ENCODE measurements at places on chromosomes 6 and 20.

DNA sequence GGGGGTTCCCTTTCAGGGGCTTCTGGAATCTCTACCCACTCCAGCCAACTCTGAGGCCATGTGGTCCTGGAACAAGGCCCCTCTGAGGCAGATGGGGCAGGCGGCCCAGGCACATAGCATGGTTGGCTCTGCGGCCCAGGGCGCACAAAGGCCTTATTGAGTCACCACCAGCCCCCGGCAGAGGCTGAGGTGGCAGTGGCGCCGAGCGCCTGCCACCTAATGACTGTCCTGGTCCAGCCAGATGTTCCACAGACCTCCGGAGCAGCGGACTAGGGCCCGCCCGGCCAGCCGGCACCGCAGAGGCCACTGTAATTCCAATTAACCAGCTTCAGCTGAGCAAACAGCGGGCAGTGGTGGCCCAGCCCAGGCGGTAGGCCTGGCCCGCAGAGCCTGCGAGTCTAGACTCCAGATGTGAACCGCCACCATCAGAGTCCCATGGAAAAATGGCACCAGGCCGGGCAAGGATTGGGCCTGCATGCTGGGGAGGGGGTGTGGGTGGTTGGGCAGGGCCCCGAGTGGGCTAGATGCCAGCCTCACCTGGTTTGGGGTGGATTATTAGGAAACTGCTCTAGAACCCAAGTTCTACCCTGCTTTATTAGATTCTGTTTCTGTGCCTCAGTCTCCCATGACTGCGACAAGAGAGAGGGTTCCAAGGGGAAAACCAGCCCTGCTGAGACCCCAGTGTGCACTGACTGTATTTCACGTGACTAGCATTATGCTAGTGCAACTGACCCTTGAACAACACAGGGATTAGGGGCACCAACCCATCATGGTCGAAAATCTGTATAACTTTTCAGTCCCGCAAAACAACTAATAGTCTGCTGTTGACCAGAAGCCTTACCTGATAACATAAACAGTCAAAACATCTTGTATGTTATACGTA, 34.1 kb upstream of the ID1 start:
- no peak for DNase-seq

GRCh38 chr20:16844406-16844805, 96.2 kb downstream of the OTOR start:
- DNase-seq: no peak

DNA sequence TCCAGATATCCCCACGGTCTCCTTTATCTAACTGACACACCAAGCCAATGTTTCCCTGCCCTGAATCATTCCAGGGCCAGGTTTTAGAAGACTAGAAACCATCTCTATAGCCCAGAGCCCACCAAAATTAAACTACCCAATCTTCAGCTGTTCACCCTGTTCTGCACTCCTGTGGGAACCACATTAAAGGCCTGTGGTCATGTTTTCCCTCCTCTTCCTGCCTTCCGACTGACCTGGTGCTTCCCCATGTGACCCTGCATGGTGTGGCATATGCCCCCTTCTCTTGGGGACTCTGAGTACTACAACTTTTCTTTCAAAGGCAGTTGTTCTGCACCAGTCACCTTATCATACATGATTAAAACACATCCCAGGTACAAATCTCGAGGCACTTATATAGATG, 155.0 kb downstream of the TMEM200A start:
- DNase-seq: no peak

DNA sequence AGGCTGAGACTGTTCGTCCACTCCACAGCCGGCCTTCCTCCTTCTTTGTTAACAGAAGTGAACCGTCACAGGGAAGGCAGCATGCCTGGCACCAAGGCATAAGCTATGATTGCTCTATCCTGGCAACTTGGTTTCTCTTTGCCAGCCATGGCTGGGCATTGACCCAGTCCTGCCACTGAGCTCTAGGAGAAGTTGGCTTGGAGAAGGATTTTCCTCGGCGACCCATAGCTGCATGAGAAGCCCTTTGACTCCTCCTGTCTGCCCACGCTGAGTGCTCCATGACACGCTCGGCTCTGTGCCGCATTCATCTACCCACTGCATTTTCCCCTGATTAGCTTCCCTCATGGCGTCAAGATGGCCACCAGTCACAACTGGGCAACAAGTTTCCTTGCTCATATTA, 111.8 kb upstream of the EXOC2 start:
- no peak for DNase-seq

DNA sequence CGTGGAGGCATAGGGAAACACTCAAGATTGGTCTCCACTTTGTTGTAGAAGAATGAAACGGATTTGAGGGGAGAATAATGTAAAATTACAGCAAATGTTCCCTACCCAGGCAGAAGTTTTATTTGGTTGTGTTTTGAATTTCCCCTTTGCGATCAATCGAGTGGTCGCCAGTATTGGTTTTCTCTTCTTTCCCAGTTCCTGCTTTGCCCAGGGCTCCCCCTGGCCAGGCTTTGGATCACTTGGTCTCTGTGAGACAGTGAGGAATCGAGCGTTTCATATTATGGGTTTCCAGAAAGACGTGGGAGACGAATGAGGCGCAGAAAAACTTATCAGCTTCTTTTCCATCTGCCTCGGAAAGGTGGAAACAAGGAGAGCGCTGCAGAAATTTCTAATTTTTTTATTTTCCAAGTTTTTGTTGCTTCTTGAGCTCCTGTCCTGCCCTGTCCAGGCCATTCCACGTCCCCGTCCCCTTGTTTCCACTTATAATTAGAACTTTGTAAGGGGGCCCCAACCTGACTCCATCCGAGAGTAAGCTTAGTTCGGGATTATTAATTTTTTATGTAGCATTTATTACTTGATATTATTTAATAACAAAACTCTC, 7.5 kb upstream of the TBX18 start:
- DNase-seq: no peak

DNA sequence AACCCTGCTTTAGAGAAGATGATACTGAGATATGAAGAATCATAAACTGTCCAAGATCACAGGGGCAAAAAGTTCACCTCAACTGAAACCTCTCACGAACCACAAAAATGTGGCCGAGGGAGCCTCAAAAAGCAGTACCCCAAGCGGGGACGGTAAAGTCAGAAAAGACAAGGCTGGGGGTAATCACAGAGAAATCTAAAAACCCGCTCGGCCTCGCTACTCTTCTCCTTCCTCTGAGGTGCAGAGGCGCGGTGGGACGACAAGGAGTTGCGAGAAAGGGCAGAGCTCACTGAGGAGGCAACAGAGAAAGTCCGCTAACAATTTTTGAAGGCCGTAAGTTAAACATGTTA, 356 bp upstream of the IRAK1BP1 start:
- no peak for DNase-seq

GRCh38 chr20:2102585-2103460, 1.2 kb downstream of the STK35 start:
- peak; percentile 79 for DNase-seq

GRCh38 chr20:62780696-62781095, 15.6 kb upstream of the MRGBP start:
- no peak for DNase-seq

GRCh38 chr6:6123803-6124202, 117.1 kb upstream of the NRN1 start:
- no peak for DNase-seq

DNA sequence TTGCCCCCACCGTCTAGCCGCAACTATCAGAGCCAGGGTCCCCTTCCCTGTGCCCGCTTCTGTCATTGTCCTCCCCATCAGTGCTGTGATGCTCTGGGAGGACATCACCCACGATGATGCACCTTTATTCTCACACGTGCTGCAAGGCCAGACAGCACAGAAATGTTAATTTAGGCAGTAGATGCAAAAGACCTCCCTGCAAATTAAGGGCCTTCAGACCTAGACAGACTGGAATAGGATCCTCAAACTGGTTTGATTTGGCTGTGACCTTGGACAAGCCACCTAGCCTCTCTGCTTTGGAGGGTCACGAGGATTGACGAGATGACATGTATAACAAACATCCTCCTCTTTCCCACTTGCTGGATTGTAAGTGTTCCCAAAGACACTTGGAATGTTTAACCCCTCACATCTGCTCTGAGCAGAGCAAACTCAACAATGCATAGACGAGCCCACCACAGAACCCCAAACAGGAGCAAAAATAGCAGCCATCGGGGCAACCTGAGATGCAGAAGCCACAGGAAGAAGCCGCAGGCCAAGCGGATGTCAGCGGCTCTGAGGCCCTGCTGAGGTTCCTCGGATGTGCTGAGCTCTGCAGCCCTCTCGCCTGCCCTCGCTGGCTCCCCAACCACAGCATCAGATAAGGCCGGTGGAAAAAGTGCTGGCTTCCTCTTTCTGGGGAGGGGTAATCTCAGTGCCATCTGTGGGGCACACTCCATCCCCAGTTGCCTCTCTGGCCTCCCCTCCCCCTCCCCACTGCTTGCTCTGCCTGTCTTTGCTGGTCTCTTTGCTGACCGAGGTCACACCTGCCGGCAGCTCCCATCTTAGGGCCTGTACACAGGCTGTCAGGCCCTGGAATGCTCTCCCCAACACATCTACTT, 35.3 kb downstream of the TOX2 start:
- DNase-seq: peak; percentile 55

DNA sequence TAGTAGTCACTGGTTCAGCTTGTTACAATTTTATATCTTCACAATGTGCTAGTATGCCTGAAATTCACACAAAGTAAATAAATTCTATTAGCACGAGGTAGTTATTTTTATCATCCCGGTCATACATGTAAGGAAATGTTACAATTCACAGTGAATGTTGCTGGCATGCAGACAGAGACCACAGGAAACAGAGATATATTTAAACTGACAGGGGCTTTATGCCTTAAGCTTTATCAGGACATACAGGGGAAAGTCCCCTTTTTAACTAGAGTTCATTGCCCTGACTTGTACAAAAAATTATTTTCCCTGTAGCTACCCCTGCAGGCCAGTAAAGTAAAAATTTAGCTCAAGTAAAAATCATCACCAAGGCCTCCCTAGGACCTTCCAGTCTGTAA, 712.0 kb upstream of the NRSN1 start:
- DNase-seq: no peak

GRCh38 chr6:52390361-52390727, 28.4 kb downstream of the PAQR8 start:
- DNase-seq: no peak

DNA sequence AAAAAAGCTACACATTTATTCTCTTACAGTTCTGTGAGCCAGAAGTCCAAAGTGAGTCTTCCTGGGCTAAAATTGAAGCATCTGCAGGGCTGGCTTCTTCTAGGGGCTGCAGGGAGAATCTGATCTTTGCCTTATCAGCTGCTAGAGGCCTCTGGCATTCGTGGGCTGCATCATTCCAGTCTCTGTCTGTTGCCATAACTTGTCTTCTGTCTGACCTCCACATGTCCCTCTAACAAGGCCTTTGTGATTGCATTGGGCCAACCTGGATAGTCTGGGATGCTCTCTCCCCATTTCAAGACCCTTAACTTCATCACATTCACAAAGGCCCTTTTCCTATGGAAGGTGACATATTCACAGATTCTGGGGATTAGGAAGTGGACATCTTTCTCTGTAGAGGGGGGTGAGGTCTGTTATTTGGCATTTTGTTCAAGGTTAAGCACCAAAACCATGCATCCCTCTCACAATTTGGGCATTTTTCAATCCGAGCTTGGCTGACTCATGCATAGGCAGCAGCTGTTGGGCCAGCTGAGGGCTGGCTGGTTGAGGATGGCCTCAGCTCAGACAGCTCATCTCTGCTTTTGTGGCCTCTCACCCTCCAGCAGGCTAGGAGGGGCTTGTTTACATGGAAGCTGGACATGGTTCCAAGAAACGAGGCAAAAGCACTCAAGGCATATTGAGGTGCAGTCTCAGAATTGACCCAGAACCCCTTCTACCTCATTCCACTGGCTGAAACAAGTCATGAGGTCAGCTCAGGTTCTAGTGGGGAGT, 116.1 kb upstream of the NXT1 start:
- no peak for DNase-seq

DNA sequence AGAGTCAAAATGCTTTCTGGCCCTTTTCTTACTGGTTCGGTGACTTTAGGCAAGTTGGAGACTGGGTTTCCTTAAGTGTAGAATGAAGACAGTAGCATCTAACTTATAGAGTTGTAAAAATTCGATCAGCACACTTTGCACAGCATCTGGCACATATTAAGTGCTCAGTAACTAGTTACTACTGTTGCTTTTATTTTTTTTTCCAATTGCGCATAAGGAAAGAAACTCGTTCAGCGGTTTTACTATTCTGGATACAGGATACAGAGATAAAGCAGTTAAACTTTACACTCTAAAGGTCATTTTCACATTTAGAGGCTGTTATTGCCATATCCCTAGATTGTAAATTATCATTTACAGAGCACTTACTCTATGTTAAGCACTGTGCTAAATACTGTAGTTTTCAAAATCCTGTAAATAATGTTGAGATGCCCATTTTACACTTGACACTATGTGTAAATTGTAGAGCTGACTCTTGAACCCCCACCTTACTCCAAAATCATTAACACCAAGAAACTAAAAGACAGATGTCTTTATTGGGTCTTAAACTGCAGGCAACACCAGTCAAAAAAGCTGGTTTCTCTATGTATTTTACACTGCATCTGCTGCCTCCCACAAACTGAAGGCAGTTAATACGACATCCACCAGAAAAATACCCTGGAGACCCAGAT, 886 bp downstream of the ROMO1 start:
- no peak for DNase-seq

- DNase-seq: no peak
These were observed 954.7 kb upstream of the MAN1A1 start for GRCh38 chr6:120304223-120304622.

- DNase-seq: no peak
These were observed 157.8 kb upstream of the PREP start for GRCh38 chr6:105560611-105561066.

DNA sequence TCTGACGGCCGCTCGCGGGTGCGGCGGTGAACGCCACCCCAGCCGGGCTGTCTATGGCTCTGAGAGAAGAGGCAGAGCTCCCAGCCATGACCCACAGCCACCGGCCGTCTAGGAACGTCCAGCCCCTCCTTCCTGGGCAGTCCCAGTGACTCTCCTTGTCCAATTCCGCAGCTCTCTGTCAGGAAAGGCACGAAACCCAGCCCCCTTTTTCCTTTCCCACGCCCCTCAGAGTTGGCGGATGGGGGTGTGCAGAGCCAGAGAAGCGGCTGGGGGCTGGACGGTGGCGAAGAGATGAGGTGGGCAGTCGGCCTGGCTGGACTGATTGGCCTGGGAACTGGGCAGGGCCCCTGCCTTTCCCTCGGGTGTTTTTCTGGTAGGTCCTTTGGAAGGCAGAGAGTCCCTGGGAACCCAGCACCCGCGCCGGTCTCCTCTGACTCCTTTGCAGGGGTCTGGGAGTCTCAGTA, 1.5 kb downstream of the EBF4 start:
- DNase-seq: no peak

GRCh38 chr6:129598244-129599187, 111.5 kb downstream of the ARHGAP18 start:
- DNase-seq: no peak

- peak; percentile 14 for DNase-seq
These were observed 3.6 kb upstream of the HINT3 start for GRCh38 chr6:125952764-125953501.

GRCh38 chr6:31422587-31422986, 19.2 kb downstream of the MICA start:
- DNase-seq: no peak

GRCh38 chr6:43833223-43833995, 63.4 kb downstream of the VEGFA start:
- no peak for DNase-seq

GRCh38 chr6:112160745-112161144, 73.4 kb downstream of the FAM229B start:
- DNase-seq: no peak

Data from stimulated activated CD4-positive, alpha-beta T cell treated with anti-CD3 and anti-CD28 coated beads, Interleukin-15, amount 100 ng/mL, for 48 hours (primary cell).